ENCODE measurements at places on chromosomes 3 and 15. TPM values are rescaled to one million over a fixed set of nuclear protein-coding genes. Genes with fewer than 3 reads are reported as not detected.
A peak's percentile ranks its signal among the peaks of the same experiment; 100 is the strongest.

Gene B2M
- total RNA-seq, result 808 TPM

GRCh38 chr3:24923570-24923969 is 428.9 kb upstream of the THRB start:
- DNase-seq, result no peak

- DNase-seq, result no peak
Observed at GRCh38 chr3:111906656-111907055, 47.6 kb downstream of the PHLDB2 start.

DNA sequence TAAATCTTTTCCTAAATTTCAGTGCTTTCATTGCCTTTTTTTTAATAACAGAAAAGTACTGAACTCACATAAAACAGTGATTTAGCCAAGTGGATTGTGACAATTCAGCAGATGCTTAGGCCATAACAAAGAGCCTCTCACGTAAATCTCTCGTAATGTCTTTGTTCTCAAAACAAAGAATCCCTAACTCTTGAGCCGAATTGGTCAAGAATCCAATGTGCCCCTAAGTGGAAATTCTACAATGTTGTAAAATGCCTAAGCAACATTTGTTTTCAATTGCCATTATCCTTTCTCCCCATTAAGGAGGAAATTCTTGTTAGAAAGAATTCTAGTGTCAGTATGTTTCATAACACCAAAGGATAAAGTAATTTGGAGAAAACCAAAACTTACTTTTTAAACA is 235.7 kb upstream of the THBS1 start:
- no peak for DNase-seq

- DNase-seq, result no peak
Observed at GRCh38 chr15:66821307-66821706, 119.3 kb downstream of the SMAD6 start.

GRCh38 chr15:43957724-43958123 is 130.9 kb downstream of the WDR76 start:
- no peak for DNase-seq

- DNase-seq, result no peak
Observed at GRCh38 chr3:120410541-120410940, 40.3 kb downstream of the FSTL1 start.

DNA sequence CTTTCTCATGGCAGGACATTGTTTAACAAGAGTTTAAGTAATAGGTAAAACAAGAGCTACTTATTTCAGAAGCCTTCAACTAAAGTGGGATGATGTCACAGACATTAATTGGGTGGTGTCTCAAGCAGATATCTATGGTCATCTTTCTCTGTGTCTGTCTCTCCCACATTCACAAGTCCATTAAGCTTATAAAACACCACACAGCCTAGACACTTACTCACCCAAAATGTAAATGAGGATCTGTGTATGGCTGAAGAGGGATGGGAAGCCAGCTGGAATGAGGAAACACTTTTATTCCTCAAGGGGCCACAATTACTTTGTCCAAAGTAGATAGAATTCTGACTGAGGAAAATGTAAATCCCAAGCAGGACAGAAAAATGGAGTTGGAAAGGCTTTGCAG is 183.8 kb downstream of the THRB start:
- no peak for DNase-seq

- DNase-seq, result peak; percentile 91
Observed at GRCh38 chr3:4751502-4752101, 227.6 kb upstream of the BHLHE40 start.

Gene ARL8B
- 145 TPM for total RNA-seq

Gene IP6K1
- 27.1 TPM for total RNA-seq

Gene SPESP1
- total RNA-seq, result 4.2 TPM

DNA sequence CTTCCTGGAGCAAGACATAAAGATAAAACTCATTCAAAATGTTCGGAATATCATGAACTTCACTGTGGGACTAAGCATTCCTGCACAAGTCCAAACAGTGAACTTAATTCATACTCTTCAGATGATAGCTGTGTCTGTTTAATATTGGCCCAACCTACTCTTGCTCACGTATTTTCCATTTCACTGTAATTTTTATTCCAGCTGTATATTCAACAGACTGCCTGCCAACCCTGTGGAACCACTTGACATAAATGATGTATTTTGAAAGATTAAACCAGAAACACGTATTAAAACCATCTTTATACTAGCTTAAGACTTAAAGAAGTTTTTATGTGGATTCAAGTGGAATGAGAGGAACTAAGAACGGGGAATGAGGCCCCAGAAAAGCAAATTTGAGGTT is 172.5 kb downstream of the TMEM108 start:
- DNase-seq, result no peak

DNA sequence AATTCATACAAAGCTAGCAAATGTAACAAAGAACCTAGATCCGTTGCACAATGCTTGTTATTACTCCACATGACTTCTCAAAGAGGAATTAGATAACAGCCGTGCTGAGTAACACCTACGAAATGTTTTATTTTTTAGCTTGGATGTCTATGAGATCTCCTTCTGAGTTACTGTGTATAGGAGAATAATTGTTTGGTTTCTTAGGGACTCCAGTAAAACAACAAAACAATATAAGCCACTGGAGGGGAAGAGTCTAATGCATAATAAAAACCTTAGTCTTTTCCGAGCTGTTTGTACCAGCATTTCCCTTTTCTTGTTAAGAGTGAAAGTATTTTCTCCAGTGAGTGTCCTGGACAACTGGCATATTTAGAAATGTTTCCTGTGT is 15.6 kb downstream of the SNAP23 start:
- DNase-seq, result peak; percentile 39

Gene ASB7
- total RNA-seq, result 13.6 TPM

DNA sequence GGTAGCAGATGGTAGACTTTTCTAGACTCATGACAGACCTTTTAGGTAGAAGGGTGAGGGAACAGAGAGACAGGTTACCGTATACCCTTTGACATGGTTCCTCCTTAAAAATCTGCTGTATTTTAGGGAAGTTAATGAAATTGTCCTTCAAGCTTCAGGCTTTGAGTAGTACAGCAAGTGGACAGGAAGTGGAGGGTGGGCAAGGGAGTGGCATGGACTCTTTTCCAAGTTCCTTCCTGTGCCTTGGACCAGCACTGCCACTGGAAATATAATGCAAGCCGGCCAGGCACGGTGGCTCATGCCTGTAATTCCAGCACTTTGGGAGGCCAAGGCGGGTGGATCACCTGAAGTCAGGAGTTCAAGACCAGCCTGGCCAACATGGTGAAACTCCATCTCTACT is 156.1 kb upstream of the LRRFIP2 start:
- no peak for DNase-seq

Gene TEX264
- 36.1 TPM for total RNA-seq

DNA sequence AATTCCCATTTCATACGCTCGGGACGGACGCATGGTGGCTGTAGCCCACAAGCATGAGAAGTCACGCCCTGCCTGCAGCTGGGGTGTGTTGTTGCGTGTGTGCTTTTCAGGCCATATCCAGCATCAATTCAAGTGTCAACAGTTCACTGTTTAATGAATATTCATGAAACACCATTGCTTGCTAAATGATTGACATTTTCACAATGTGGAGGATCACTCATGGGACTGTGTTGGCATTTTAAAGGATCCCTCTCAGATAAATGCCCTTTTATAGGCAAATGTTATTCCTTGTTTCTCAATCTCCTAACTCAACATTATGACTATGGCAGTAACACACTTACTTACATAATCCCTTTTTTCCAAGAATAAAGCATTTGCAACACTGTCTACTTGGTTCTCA is 511.3 kb downstream of the GABRG3 start:
- no peak for DNase-seq

Gene IMPG2
- total RNA-seq, result 0.13 TPM

Gene OR5K2
- not detected for total RNA-seq

- peak; percentile 82 for DNase-seq
Observed at GRCh38 chr3:16759227-16759903, 125.4 kb upstream of the PLCL2 start.

Gene NBEAL2
- total RNA-seq, result 20.0 TPM

DNA sequence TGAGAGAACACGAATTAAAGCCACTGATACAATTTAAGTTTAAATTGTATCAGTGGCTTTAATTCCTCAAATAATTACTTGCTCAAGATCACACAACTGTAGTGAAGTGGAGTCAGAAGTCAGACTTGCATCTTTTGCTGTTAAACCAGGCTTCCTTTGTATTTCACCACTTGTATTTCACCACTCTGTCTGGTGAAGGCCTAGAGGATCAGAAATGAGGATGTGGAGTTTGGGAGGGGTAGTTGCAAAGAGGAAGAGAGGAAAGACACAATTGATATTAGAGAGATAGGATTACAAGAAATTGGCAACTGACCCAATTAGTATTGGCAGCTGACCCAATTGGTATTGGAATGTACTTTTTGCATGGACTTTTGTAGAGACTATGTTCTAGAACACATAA is 288.1 kb upstream of the GPR149 start:
- DNase-seq, result no peak

- DNase-seq, result no peak
Observed at GRCh38 chr15:63046917-63047760, 4.6 kb downstream of the TPM1 start.

Gene HPS3
- total RNA-seq, result 7.8 TPM

Gene LYZL4
- not detected for total RNA-seq

Gene CBLB
- total RNA-seq, result 34.4 TPM

DNA sequence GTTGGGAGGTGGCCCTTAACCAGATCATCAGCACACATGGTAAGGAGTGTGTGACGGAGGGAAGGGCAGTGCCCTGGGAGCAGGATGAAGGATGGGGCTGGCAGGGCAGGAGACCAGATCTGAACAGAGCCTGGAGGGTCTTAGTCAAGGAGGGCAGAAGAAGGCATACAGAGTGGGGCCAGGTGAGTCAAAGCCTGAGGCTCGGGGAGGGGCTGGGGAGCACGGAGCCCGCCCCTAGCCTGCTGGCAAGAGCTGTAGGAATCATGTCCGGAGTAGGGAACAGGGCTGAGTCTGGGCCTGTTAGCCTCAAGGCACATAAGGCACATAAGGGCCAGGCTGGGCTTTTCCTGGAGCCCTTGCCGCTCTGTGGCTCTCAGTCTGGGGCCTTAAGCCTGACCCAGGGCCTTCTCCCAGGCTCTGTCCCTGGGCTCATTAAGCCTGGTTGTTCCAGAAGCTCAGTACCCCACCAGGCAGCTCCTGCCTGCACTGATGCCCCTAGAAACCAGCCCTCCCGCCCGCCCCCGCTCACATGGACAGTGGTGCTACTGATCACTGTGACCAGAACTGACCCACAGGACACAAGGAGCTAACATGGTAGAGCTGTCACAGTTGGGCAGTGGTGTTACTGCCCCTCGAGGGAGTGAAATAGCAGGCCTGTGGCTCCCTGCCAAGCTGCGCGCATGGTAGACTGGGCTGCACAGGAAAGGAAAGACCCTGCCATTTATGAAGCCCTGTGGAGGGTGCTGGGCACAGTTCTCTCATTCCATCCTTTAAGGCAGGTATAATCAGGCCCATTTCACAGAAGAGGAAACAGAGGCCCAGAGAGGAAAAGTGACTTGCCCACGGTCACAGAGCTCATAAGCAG is 14.6 kb downstream of the ISG20 start:
- peak; percentile 75 for DNase-seq

GRCh38 chr15:54803134-54803808 is 393.5 kb downstream of the RSL24D1 start:
- peak; percentile 10 for DNase-seq

DNA sequence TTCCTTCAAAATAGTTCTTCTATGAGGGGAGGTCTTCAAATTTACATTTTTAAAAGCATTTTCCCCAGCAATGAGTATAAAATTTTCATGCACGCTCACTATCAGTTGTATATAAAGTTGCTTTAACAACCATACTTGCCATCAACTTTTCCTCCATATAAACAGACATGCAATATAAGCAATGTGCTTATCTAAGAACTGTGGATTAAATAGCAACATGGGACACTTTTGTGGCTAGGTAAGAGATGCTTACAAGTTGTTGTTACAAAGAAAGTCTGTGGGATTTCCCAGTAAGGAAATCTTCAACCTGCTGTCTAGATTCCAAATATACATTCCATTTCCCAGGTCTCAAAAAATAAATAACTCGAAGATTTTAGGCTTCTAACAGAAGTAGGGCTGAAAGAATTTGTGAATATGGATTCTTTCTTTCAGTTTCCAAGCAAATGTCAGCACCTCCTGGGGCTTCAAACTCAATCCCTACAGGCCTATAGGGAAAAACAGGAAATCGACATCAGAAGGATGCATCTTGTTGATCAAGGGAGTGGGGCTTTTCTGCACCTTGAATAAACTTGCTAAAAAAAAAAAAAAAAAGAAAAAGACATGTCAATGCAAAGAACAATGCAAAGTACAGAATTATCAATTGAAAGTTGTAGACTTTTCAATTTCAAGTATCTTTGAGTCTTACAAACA is 16.1 kb downstream of the TNIK start:
- no peak for DNase-seq

Gene CSPG5
- total RNA-seq, result 0.26 TPM

DNA sequence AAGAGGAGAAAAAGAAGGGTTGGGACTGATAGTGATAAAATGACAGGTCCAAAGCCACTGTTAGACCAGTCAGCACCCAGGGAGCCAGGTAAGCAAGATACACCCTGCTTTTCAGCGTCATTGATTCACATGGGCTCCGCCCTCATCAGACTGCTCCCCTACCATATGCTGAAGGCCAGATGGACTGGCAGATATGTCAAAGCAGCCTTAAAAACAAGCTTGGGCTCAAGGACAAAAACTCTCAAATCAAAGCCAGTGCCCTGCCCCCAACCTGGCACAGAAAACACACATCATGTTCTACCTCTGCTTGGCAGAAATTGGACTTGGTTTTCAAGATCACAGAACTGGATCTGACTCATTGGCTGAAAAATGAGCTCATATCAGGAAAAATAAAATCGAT is 33.4 kb downstream of the SH3BP5 start:
- no peak for DNase-seq

DNA sequence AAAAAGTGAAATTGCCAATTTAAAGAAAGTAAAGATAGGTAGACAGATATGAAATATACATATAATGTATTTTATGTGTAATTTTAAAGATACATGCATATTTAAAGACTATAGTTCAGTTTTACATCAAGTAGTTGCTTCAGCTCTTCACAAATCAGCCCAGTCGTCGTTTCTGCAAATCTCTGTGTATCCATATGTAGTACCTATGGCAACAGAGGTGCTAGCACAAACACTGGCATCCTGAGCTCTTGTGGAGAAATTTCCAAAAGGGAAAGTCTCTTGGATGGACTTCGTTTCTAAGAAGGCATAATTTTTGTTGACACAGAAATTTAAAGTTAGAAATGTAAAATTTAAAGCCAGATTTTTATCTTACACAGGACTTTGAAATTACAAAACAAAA is 1284.7 kb downstream of the ROBO1 start:
- no peak for DNase-seq

Gene SEMA3F
- total RNA-seq, result 35.5 TPM

Gene CDHR4
- total RNA-seq, result not detected

GRCh38 chr3:36738702-36739101 is 25.7 kb downstream of the DCLK3 start:
- DNase-seq, result no peak

Gene OXSM
- total RNA-seq, result 18.4 TPM

Gene C3orf49
- not detected for total RNA-seq

GRCh38 chr3:20096135-20096685 is 56.0 kb downstream of the KAT2B start:
- DNase-seq, result no peak

Gene PPM1L
- 3.2 TPM for total RNA-seq

Gene GOLGA8T
- 0.13 TPM for total RNA-seq

Gene EFHB
- total RNA-seq, result 0.26 TPM

All from bronchial epithelial cell (primary cell).